ENCODE measurements at places on chromosomes 5 and 9. TPM values are rescaled to one million over a fixed set of nuclear protein-coding genes. Genes with fewer than 3 reads are reported as not detected.

- H3K4me3 ChIP-seq, result no peak overlapping the region
- H3K27ac ChIP-seq, result no peak overlapping the region
- DNase-seq, result no peak
These were observed 928 bp upstream of the PCDHGC4 start for GRCh38 chr5:141483902-141484301.

DNA sequence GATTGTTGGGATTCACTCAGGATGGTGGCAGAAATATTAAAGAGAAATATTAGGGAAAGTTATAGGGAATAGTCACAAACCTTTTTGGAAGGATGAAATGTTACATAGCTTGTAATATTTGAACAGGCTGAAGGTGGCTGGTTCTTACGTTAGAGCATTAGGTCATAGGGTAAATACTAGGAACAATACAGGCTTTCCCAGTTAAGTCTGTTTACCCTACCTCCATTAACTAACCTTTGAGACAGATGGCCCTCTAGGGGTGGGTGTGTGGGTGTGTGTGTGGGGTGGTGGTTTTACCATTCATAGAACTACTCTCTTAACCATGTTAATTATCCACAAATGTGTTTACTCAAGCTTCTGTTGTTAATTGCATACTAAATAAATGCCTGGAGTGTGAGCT lies 94.3 kb upstream of the STK32A start:
- no peaks in the 10 kb centered on the region for H3K27me3 ChIP-seq
- peak; percentile 79 for DNase-seq
- H3K4me3 ChIP-seq, result no peak overlapping the region
- H3K27ac ChIP-seq, result no peak overlapping the region
- no peaks in the 10 kb centered on the region for H3K36me3 ChIP-seq
- H3K4me1 ChIP-seq, result peaks cover 30% of the 10 kb centered on the region

DNA sequence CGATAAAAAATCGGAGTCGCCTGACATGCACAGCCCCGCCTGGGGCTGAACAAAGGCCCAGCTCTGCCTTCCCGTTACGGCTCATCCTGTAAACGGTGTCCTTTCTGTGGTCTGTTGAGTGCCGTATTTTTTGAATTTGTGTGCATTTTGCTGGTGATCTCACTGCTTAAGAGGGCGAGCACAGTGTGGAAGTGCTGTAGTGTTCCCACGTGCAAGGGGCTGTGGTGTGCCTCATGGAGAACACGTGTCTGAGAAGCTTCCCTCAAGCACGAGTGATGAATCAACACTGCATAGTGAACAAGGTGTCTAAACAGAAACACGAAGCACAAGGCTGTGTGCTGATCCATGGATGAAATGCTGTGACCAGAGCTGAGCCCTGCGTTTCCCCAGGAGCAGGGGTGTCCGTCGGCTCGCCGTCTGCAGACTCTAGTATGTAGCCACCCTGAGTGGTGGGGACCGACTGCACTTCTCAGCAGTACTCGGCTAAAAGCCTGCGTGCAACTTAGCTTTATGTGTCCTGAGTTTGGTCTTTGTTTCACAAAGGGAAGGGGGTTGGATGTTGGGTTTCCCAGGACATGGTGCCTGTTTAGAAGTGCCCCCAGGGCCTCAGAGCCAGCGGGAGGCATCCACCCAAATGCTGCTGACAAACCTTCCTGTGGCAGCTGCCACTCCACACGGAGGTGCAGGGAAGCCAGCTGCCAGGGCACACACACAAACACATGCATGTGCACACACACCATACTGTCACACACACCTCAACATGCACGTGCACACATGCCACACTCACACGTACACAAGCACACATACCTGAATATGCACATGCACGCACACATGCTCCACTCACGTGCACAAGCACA lies 77.2 kb upstream of the IRX4 start:
- peaks cover 3% of the 10 kb centered on the region for H3K27me3 ChIP-seq
- H3K27ac ChIP-seq, result no peak overlapping the region
- H3K36me3 ChIP-seq, result no peaks in the 10 kb centered on the region
- no peak for DNase-seq
- H3K4me3 ChIP-seq, result no peak overlapping the region

DNA sequence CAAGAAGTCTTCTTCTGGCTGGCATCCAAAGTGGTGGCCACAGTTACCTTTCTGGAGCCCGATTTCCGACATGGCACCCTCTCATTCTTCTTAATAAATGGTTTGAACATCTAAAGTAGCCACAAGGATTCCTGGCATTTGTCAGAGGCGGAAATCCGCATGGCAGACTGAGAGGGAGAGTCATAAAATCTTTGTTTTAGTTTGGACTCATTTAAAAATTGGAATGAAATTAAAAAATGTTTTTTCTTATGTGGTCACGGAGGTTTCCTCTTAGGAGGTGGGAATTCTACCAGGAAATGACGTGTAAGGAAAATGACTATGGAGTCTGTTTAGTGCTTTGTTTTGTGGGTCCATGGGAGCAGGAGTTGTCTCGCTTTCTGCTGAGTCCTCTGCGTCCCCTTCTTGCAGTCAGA lies 133.0 kb upstream of the PTCH1 start:
- no peak overlapping the region for H3K27ac ChIP-seq
- H3K36me3 ChIP-seq, result no peaks in the 10 kb centered on the region
- no peaks in the 10 kb centered on the region for H3K4me1 ChIP-seq
- DNase-seq, result no peak
- no peaks in the 10 kb centered on the region for H3K27me3 ChIP-seq
- no peak overlapping the region for H3K4me3 ChIP-seq

GRCh38 chr5:172482156-172483020 lies 28.1 kb upstream of the SH3PXD2B start:
- no peak overlapping the region for H3K4me3 ChIP-seq
- no peaks in the 10 kb centered on the region for H3K27me3 ChIP-seq
- no peaks in the 10 kb centered on the region for H3K4me1 ChIP-seq
- H3K36me3 ChIP-seq, result no peaks in the 10 kb centered on the region
- no peak for DNase-seq
- H3K27ac ChIP-seq, result no peak overlapping the region

DNA sequence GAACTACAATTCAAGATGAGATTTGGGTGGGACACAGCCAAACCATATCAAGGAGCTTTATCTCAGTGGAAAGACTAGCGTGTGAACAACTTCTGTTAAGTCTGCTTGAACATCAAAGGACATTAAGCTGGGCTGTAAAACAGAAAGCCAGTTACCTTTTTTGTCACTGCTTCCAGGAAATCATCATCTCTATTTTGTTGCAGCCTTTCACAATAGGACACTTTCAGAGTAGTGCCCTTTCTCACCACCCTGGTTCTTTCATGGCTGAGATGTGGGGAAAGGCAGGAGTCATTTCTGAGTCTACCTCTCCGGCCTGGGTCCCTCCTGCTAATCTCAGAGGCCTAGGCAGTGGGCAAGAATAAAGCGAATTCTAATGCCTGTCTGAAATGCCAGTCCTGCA lies 96.2 kb upstream of the PPP1R2B start:
- H3K4me3 ChIP-seq, result no peak overlapping the region
- H3K4me1 ChIP-seq, result no peaks in the 10 kb centered on the region
- H3K27me3 ChIP-seq, result no peaks in the 10 kb centered on the region

- H3K4me3 ChIP-seq, result no peak overlapping the region
- H3K27ac ChIP-seq, result peak overlapping the region; percentile 11
These were observed 19.2 kb upstream of the NDST1 start for GRCh38 chr5:150488519-150489359.

- peaks cover 4% of the 10 kb centered on the region for H3K27me3 ChIP-seq
- DNase-seq, result no peak
- no peaks in the 10 kb centered on the region for H3K36me3 ChIP-seq
- H3K4me1 ChIP-seq, result no peaks in the 10 kb centered on the region
- no peak overlapping the region for H3K27ac ChIP-seq
- H3K4me3 ChIP-seq, result no peak overlapping the region
These were observed 135.6 kb upstream of the IRX4 start for GRCh38 chr5:2018390-2018724.

GRCh38 chr5:10124287-10124686 lies 125.4 kb downstream of the ATPSCKMT start:
- no peaks in the 10 kb centered on the region for H3K4me1 ChIP-seq
- H3K36me3 ChIP-seq, result no peaks in the 10 kb centered on the region
- H3K27me3 ChIP-seq, result no peaks in the 10 kb centered on the region

DNA sequence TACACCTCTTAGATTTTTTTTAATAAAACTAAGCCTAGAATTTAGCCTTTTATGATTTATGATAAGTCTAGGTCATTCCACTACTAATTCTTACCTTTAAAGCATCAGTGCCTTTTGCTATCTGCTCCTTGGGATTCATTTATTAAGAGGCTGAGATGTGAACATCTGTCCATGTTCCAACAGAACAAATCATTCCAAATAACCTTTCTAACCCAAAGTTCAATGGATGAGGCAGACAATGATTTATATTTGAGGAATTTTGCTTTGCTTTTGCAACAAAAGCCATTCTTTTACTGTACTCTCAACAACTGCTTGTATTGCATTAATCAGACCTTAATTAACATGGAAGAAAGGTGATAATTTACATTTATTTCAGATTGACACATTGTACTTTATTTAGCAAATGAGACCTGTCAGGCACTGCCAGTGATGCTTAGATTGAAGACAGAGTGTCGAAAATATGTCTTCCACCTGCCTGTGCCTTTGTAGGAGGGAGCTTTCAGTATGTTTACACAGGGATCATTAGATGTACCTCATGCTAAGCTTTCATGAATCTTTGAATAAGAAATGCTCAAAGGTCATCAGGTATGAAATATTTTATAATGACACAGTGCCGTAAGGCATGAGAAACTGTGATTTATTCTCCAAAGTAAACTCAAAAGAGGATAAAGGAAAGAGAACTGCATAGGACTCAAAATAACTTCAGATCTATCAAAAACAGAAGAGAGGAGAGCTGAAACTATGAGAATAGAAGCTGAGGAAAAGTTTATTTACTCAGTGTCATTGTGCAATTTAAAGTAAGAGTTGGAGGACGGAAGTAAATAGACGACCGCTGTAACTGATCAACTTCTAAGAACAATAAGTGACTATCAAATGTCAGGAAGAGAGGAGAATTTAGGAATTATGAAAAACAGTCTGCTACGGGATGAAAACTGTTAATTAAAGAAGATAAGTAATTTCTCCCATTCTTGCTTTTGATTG lies 36.7 kb upstream of the IZUMO3 start:
- DNase-seq, result no peak
- H3K4me1 ChIP-seq, result no peaks in the 10 kb centered on the region
- no peak overlapping the region for H3K27ac ChIP-seq

DNA sequence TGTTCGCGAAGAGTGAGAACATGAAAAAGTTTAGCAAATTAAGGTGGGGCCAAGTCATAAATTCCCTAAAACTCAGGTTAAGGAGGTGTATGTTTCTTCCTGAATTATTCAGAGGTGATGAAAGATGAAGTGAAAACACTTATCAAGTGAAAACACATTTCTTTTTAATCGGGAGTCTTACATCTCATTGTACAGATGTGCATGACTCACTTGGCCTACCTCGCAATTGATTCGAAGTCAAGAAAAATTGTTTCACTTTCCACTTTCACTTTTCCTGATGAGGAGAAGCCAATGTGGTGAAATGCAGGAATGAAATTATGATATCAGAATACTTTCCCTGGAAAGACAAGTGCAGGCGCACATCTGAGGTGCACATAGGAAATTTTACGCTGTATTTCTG lies 78.7 kb downstream of the SLC25A46 start:
- no peaks in the 10 kb centered on the region for H3K27me3 ChIP-seq
- H3K27ac ChIP-seq, result no peak overlapping the region
- H3K36me3 ChIP-seq, result no peaks in the 10 kb centered on the region
- DNase-seq, result no peak
- no peaks in the 10 kb centered on the region for H3K4me1 ChIP-seq

DNA sequence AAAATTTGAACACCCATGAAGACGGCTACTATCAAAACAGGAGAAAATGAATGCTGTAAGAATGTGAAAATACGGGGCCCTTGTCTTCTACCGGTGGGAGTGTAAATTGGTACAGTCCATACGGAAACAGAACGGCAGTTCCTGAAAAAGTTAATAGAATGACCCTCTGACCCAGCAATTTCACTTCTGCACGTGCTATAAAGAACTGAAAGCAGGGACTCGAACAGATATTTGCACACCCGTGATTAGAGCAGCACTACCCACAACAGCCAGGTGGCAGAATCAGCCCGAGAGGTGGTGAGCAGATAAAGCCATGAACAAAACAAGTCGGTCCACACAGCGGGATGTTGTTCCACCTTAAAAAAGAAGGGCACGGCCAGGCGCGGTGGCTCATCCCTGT lies 22.6 kb upstream of the SLC12A7 start:
- no peak overlapping the region for H3K27ac ChIP-seq
- H3K4me3 ChIP-seq, result no peak overlapping the region
- peaks cover 78% of the 10 kb centered on the region for H3K4me1 ChIP-seq
- H3K36me3 ChIP-seq, result no peaks in the 10 kb centered on the region
- H3K27me3 ChIP-seq, result peaks cover 47% of the 10 kb centered on the region
- DNase-seq, result peak; percentile 30

DNA sequence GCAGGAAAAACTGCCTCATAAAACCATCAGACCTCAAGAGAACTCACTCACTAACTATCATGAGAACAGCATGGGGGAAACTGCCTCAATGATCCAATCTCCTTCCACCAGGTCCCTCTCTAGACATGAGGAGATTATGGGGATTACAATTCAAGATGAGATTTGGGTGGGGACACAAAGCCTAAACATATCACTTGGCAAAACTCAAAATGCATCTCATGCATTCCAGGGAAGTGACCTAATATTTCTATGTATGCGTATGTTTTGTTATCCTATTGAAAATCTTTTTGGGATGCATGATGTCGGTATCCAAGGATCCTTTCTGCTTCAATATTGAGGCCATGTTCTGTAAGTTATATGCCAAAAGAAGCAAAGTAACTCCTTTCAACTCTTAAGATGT lies 174.0 kb downstream of the PLK2 start:
- no peaks in the 10 kb centered on the region for H3K4me1 ChIP-seq
- no peaks in the 10 kb centered on the region for H3K36me3 ChIP-seq
- no peak overlapping the region for H3K4me3 ChIP-seq
- H3K27me3 ChIP-seq, result no peaks in the 10 kb centered on the region
- no peak overlapping the region for H3K27ac ChIP-seq
- no peak for DNase-seq

GRCh38 chr5:151083081-151083676 lies 2.3 kb upstream of the TNIP1 start:
- H3K27me3 ChIP-seq, result peaks cover 10% of the 10 kb centered on the region
- no peak for DNase-seq
- H3K4me1 ChIP-seq, result peaks cover 69% of the 10 kb centered on the region
- no peak overlapping the region for H3K4me3 ChIP-seq

DNA sequence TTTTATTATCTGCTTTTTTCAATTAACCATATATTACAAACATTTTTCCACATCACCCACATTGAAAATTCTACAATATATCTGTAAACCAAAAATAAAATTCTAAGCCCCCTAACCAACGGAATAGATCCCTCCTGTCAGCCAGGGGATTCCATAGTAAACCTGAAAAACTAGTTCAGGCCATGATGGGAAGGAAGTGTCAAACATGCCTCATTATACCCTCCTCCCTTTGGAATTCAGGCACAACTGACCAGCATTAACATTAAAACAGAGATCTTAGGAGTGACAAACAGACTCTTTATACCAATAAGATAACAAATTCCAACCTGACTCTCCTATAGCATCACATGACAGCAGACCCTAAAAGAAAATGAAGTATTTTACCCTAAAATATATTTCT lies 113.7 kb upstream of the DMRT1 start:
- H3K27me3 ChIP-seq, result no peaks in the 10 kb centered on the region
- no peak overlapping the region for H3K4me3 ChIP-seq
- H3K27ac ChIP-seq, result no peak overlapping the region
- H3K4me1 ChIP-seq, result peaks cover 53% of the 10 kb centered on the region
- no peak for DNase-seq
- H3K36me3 ChIP-seq, result peaks cover 31% of the 10 kb centered on the region

FGF1 gene
- total RNA-seq, result not detected

PDGFRB gene
- 4.0 TPM for total RNA-seq

GABRA6 gene
- total RNA-seq, result not detected

PCDHGB5 gene
- not detected for total RNA-seq

ROPN1L gene
- total RNA-seq, result not detected

SLC45A2 gene
- not detected for total RNA-seq

STKLD1 gene
- total RNA-seq, result 2.2 TPM

ANKDD1B gene
- 0.14 TPM for total RNA-seq
